ENCODE measurements at places on chromosomes 13 and 19. TPM values are rescaled to one million over a fixed set of nuclear protein-coding genes. Genes with fewer than 3 reads are reported as not detected.

RPL36 gene
- 757 TPM for polyA plus RNA-seq

CLEC17A gene
- polyA plus RNA-seq = 0.05 TPM

CYP4F12 gene
- polyA plus RNA-seq = not detected

ZNF560 gene
- polyA plus RNA-seq = 0.36 TPM

SCGB2B2 gene
- polyA plus RNA-seq = not detected

RFPL4A gene
- polyA plus RNA-seq = not detected

DPF1 gene
- polyA plus RNA-seq = 6.3 TPM

IGFLR1 gene
- polyA plus RNA-seq = 2.7 TPM

PIBF1 gene
- 5.1 TPM for polyA plus RNA-seq

UQCR11 gene
- 248 TPM for polyA plus RNA-seq

GPR4 gene
- polyA plus RNA-seq = 0.02 TPM

ZSCAN22 gene
- polyA plus RNA-seq = 1.8 TPM

MAST1 gene
- 0.44 TPM for polyA plus RNA-seq

IL12RB1 gene
- not detected for polyA plus RNA-seq

TMEM145 gene
- polyA plus RNA-seq = 0.41 TPM

CAPNS1 gene
- polyA plus RNA-seq = 988 TPM

CDX2 gene
- not detected for polyA plus RNA-seq

KASH5 gene
- not detected for polyA plus RNA-seq

POLR2I gene
- polyA plus RNA-seq = 105 TPM

METTL21C gene
- not detected for polyA plus RNA-seq

HSPB6 gene
- polyA plus RNA-seq = 188 TPM

CYSLTR2 gene
- not detected for polyA plus RNA-seq

MEIS3 gene
- 33.0 TPM for polyA plus RNA-seq

FGF22 gene
- polyA plus RNA-seq = 0.24 TPM

HSD11B1L gene
- 7.2 TPM for polyA plus RNA-seq

PRKCG gene
- polyA plus RNA-seq = 0.04 TPM

C19orf33 gene
- 0.96 TPM for polyA plus RNA-seq

CGB2 gene
- polyA plus RNA-seq = not detected

CTXN1 gene
- 7.4 TPM for polyA plus RNA-seq

ATP4A gene
- not detected for polyA plus RNA-seq

CAMSAP3 gene
- not detected for polyA plus RNA-seq

RASGRP4 gene
- polyA plus RNA-seq = not detected

ICAM3 gene
- 11.7 TPM for polyA plus RNA-seq

ADGRL1 gene
- polyA plus RNA-seq = 2.2 TPM

CEBPA gene
- 0.04 TPM for polyA plus RNA-seq

USHBP1 gene
- not detected for polyA plus RNA-seq

ZNF549 gene
- polyA plus RNA-seq = 2.1 TPM

KLK4 gene
- polyA plus RNA-seq = not detected

SPART gene
- 43.8 TPM for polyA plus RNA-seq

POP4 gene
- 81.2 TPM for polyA plus RNA-seq

OR7A5 gene
- polyA plus RNA-seq = not detected

ADPRHL1 gene
- 0.67 TPM for polyA plus RNA-seq

TMEM147 gene
- polyA plus RNA-seq = 108 TPM

STXBP2 gene
- polyA plus RNA-seq = 12.6 TPM

GPR12 gene
- polyA plus RNA-seq = not detected

NECTIN2 gene
- 169 TPM for polyA plus RNA-seq

LONP1 gene
- 90.9 TPM for polyA plus RNA-seq

COG6 gene
- 22.8 TPM for polyA plus RNA-seq

WDR88 gene
- polyA plus RNA-seq = not detected

JSRP1 gene
- not detected for polyA plus RNA-seq

ZNF112 gene
- 1.4 TPM for polyA plus RNA-seq

GFY gene
- not detected for polyA plus RNA-seq

CYP4F2 gene
- not detected for polyA plus RNA-seq

ZNF226 gene
- polyA plus RNA-seq = 12.6 TPM
